ENCODE measurements at places on chromosomes 1 and 21. TPM values are rescaled to one million over a fixed set of nuclear protein-coding genes. Genes with fewer than 3 reads are reported as not detected.

GRCh38 chr1:183379951-183380350 is 38.2 kb downstream of the NMNAT2 start:
- no peak overlapping the region for H3K4me3 ChIP-seq
- no peaks in the 10 kb centered on the region for H3K27me3 ChIP-seq
- DNase-seq: no peak
- no peak overlapping the region for H3K27ac ChIP-seq
- no peaks in the 10 kb centered on the region for H3K4me1 ChIP-seq
- no peaks in the 10 kb centered on the region for H3K36me3 ChIP-seq

- no peaks in the 10 kb centered on the region for H3K36me3 ChIP-seq
- H3K4me1 ChIP-seq: no peaks in the 10 kb centered on the region
- no peak overlapping the region for H3K27ac ChIP-seq
- DNase-seq: no peak
Observed at GRCh38 chr1:222989443-222989842, 153.6 kb downstream of the TLR5 start.

- peak within 1 kb of the TSS; percentile 43 for H3K4me3 ChIP-seq
- DNase-seq: peak; percentile 93
- H3K4me1 ChIP-seq: peaks cover 34% of the 10 kb centered on the region
- peaks cover 10% of the 10 kb centered on the region for H3K36me3 ChIP-seq
- no peaks in the 10 kb centered on the region for H3K27me3 ChIP-seq
- no peak within 1 kb of the TSS for H3K27ac ChIP-seq
Observed at GRCh38 chr1:37556712-37557196, at the start of gene DNALI1. DNALI1 (plus strand) TSS chr1:37556940; CDS start chr1:37556995, 55 bp downstream.

DNA sequence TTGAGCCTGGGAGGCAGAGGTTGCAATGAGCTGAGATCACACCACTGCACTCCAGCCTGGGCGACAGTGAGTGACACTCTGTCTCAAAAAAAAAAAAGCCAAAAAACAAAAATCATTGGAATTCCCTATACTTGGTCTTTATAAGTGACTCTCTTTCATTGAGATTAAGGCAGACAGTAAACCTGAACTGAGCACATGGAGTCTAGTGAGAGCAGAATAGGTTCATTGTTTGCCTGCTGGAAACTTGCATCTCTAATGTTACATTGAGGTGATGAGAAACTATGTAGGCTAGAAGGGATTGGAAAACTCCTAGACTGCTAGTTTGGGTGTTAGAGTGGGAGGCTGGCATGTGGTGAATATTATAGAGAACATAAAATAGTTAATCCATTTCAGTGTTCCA is 25.4 kb downstream of the MAST2 start:
- no peaks in the 10 kb centered on the region for H3K4me1 ChIP-seq
- H3K27me3 ChIP-seq: no peaks in the 10 kb centered on the region
- no peak for DNase-seq
- H3K36me3 ChIP-seq: peaks cover 6% of the 10 kb centered on the region
- H3K27ac ChIP-seq: no peak overlapping the region

GRCh38 chr1:46603481-46603857 is 599 bp downstream of the MKNK1 start:
- no peaks in the 10 kb centered on the region for H3K27me3 ChIP-seq
- no peaks in the 10 kb centered on the region for H3K4me1 ChIP-seq
- peak overlapping the region; percentile 86 for H3K27ac ChIP-seq

DNA sequence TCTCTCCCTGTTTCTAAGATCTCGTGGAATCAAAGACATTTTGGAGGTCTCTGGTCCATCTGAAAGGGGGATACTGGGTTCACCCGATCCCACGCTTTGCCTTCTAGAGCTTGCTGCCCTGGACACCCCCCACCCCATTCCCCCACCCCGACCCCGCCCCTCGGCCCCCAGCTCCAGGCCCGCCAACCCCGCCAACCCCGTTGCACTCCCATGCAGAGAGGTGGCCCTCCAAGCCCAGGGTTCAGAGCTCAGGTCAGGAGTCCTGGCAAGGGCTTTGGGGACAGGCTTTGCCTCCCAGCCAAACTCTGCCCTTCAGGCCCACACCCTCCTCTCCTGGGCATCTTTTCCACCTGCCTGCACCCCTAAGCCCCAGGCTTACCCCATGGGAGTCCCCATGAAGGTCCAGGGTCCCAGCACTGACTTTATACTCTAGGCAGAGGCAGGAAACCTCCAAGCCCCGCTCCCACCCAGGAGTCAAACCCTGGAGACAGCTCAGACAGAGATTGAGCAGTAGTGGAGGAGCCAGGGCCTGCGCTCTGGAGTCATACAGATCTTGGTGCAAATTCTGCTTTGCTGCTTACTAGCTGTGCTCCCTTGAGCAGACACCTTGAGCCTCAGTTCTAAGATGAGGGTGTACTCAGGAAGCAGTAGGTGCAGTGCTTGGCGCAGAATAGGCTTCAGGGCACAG is 155.9 kb downstream of the FOXD2 start:
- no peak overlapping the region for H3K27ac ChIP-seq
- no peaks in the 10 kb centered on the region for H3K4me1 ChIP-seq
- no peaks in the 10 kb centered on the region for H3K36me3 ChIP-seq
- H3K4me3 ChIP-seq: no peak overlapping the region
- no peaks in the 10 kb centered on the region for H3K27me3 ChIP-seq

- H3K4me1 ChIP-seq: peaks cover 6% of the 10 kb centered on the region
- no peaks in the 10 kb centered on the region for H3K36me3 ChIP-seq
- H3K27me3 ChIP-seq: no peaks in the 10 kb centered on the region
- H3K27ac ChIP-seq: no peak overlapping the region
- no peak for DNase-seq
Observed at GRCh38 chr1:181386340-181386739, 97.0 kb upstream of the CACNA1E start.

- H3K27ac ChIP-seq: no peak overlapping the region
- no peak overlapping the region for H3K4me3 ChIP-seq
Observed at GRCh38 chr1:171803045-171803444, 21.6 kb downstream of the METTL13 start.

DNA sequence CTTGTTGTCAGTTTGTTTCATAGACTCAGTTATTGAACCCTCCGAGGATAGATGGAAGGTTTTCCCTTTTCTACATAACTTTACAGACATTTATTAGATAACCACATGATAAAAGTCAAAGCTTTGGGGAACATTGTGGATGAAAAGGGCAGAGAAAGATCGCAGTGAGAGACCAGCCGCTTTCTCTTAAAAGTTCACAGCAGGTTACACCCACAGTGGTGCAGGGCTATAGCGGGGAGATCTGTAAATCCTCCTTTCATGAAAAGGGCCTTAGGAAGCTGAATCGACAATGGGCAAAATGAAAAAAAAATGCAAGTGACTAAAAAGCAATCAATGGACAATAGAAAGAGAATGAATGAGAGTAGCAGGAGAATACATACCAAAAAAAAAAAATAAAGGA is 218.6 kb downstream of the GRIK1 start:
- no peak overlapping the region for H3K27ac ChIP-seq
- DNase-seq: no peak
- no peaks in the 10 kb centered on the region for H3K4me1 ChIP-seq
- H3K36me3 ChIP-seq: no peaks in the 10 kb centered on the region

The CELA2A gene
- total RNA-seq: not detected

GRCh38 chr1:31938184-31938975 is at the start of gene PTP4A2:
PTP4A2 (minus strand) TSS chr1:31938368; CDS start chr1:31919065, 19,303 bp downstream.
- no peaks in the 10 kb centered on the region for H3K36me3 ChIP-seq
- peak; percentile 95 for DNase-seq
- peaks cover 54% of the 10 kb centered on the region for H3K4me1 ChIP-seq
- H3K4me3 ChIP-seq: peak within 1 kb of the TSS; percentile 74
- peak within 1 kb of the TSS; percentile 96 for H3K27ac ChIP-seq

DNA sequence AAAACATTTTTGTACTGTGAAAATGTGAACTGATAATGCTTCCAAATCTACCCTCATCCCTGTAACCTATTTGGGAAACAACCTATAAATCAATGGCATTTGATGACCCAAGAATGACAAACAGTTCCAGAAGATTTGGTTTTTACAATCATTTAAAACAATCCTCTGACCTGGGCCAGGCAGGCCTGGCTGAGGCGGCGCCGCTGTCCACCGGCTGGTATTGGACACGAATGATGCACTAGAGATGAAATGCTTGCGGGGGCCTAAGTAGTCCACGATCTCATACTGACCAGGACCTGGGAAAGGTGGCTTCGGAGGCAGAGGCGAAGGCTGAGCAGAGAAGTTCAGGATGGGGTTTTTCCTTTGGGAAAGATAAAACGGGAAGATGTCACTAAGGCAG is 41.5 kb downstream of the GRHL3 start:
- DNase-seq: no peak
- no peaks in the 10 kb centered on the region for H3K27me3 ChIP-seq
- H3K36me3 ChIP-seq: no peaks in the 10 kb centered on the region
- peaks cover 9% of the 10 kb centered on the region for H3K4me1 ChIP-seq
- H3K4me3 ChIP-seq: no peak overlapping the region

- no peak overlapping the region for H3K4me3 ChIP-seq
- no peaks in the 10 kb centered on the region for H3K4me1 ChIP-seq
- H3K27me3 ChIP-seq: no peaks in the 10 kb centered on the region
- no peak for DNase-seq
- no peaks in the 10 kb centered on the region for H3K36me3 ChIP-seq
Observed at GRCh38 chr1:212712451-212713303, 13.0 kb upstream of the BATF3 start.
